ENCODE measurements at places on chromosomes 12 and 14. TPM values are rescaled to one million over a fixed set of nuclear protein-coding genes. Genes with fewer than 3 reads are reported as not detected.

The STYK1 gene
- not detected for total RNA-seq

DNA sequence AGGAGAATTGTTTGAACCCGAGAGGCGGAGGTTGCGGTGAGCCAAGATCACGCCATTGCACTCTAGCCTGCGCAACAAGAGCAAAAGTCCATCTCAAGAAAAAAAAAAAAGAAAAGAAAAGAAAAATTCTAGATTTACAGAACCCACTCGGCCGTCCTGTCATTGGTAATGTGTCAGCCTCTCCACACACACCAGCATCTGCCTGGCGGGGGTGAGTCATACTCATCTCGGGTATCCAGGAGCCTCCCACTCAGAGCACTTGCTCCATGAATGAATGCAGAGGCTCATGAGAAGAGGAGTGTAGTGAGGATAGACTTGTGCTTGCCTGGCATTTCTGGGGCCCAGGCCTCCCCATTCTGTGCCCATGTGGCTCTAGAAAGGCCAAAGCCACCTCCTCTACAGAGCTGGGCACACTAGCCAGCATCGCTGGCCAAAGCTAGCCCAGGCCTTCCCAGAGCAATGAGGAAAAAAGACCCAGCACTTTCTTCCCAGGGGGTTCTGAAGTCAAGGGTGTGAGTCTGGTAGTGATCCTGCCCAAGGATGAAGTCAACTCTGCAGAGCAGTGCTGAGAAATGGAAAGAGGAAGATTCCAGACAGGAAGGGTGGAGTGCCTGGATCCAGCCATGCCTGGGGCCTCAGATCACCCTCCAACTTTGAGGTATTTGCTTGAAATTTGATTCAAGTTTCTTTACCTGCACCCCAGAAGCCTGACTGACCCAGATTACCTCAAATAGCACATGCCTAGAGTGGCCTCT, 31.2 kb upstream of the KLC1 start:
- DNase-seq: no peak

DNA sequence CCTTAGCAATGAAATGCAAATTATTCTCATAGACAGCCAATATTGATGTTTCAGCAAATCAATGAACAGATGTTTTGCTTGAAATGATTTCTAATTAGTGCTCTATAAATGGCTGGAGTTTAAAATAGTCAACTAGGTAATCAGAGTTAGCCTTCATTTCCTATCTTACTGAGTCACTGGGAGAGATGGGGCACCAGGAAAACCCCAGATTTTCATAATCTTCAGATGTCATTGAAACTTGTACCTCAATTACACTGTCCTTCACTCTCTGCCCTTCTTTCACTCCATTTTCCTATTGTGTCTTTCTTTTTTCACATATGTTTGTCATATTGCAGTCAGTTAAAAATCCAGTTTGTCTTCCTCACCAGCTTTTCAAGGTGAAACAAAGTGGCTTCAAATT, 92.7 kb downstream of the C12orf75 start:
- no peak for DNase-seq

The SLC5A8 gene
- not detected for total RNA-seq

DNA sequence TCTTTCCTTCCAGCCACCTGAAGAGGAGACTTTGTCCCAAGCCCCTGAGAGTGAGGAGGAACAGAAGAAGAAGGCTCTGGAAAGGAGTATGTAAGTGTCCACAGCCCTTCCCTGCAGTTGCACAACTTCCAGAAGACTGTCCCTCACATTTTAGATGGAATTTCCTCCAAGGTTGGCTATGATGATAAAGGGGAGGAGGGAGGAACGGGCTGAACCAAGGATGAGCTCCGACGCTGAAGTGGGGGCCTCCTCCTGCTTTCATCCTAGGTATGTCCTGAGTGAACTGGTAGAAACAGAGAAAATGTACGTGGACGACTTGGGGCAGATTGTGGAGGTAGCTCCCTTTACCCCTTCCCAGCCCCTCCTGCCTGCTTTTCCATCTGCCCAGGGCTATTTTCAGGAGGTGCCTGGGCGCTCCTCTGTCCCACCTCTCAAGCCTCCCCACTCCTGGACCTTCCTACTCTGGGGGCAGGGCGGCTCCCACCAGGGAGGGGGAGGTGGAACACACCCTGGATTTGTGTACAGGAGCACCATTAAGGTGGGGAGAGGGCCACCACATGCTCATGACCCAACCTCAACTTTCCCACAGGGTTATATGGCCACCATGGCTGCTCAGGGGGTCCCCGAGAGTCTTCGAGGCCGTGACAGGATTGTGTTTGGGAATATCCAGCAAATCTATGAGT, 2.3 kb downstream of the ARHGEF25 start:
- DNase-seq: no peak

GRCh38 chr14:100790502-100791347, 35.2 kb upstream of the MEG3 start:
- DNase-seq: no peak

DNA sequence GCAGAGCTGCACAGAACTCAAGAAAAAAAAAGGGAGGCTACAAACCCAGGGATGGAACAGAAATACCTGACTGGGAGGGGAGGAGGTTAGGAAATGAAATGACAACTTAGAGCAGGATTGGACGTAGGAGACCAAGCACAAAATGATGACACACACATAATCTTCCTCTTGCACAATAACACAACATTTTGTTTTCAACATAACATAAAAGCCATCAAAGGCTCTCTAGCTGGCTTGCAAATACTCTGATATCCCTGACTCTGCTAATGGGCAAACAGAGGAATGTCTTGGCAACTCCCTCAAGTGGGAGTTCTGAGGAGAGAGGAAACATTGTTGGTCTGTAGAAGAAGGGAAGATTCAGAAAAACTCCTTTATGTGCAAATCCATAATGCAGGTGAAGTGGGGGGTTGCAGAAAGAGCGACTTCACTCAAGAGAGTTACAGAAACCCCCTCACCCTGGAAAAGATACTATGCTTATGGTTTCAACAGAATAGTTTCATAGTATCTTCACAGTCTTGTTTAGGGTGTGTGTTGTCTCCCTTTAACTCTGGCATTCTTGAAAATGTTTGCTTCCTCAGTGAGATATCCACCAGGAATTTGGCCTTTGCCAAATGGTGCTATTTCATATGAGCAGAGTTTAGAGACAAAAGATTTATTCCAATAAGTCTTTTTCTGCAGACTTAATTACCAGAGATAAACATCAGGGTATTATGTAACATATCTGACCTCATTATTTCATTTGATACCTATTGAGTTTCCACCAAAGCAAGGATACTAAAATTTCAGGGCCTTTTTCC, 43.8 kb upstream of the LTBP2 start:
- DNase-seq: no peak

- DNase-seq: no peak
Observed at GRCh38 chr12:132305560-132305966, 23.8 kb downstream of the GALNT9 start.

The BDKRB1 gene
- 1.8 TPM for total RNA-seq

The SIX4 gene
- 6.4 TPM for total RNA-seq

GRCh38 chr14:88044776-88045446, 40.0 kb downstream of the GPR65 start:
- no peak for DNase-seq

The RTL1 gene
- not detected for total RNA-seq

The CLEC2A gene
- total RNA-seq: not detected

The SERPINA9 gene
- 2.3 TPM for total RNA-seq

GRCh38 chr12:57051011-57051410, 1.1 kb upstream of the MYO1A start:
- no peak for DNase-seq

DNA sequence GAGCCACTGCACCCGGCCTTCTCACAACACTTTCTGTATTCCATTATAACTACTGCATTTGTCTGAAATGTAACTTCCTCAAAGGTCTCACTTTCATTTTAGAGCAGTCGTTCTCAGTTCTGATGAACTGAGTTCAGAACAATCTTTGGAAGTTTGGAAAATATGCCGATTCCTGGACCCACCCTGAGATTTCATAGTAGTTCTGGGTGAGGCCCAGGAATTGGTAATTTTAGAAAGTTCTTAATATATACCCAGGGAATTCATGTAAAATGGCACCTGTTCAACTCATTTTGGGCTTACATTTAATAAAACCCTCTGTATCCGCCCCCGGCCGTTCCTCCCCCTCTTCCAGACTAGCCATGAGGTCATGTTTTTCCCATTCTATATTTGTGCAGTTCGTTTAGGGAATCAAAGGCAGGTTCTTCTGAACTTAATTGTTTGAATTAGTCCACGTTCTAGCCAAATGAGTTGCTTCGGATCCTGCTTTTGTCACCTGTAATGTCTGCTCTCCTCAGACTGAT, 5.9 kb downstream of the GSG1 start:
- DNase-seq: no peak

- no peak for DNase-seq
Observed at GRCh38 chr14:26204728-26205479, 392.9 kb downstream of the NOVA1 start.

The INHBE gene
- total RNA-seq: not detected

GRCh38 chr12:27604431-27604830, 80.4 kb downstream of the PPFIBP1 start:
- DNase-seq: no peak

DNA sequence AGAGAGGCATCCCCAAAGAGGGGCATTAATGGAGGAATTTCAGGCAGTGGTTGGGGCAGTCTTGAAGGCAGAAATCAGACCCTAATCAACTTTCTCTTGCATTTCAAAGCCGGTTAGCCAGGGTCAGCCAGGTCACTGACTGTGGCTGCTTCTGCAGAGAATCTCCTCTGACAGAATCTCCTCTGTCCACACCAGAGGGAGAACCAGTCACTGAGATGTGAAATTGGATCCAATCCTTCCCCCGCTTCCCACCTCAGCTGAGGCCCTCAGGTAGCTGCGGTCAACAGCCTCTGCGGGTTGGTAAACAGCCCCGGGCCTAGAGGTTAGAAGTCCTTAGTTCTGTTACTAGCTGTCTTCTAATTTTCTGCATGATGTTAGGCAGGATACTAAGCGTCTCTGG, 39.8 kb upstream of the NUAK1 start:
- DNase-seq: no peak

The CCDC197 gene
- not detected for total RNA-seq

- DNase-seq: no peak
Observed at GRCh38 chr12:52772772-52773171, 4.4 kb downstream of the KRT76 start.

DNA sequence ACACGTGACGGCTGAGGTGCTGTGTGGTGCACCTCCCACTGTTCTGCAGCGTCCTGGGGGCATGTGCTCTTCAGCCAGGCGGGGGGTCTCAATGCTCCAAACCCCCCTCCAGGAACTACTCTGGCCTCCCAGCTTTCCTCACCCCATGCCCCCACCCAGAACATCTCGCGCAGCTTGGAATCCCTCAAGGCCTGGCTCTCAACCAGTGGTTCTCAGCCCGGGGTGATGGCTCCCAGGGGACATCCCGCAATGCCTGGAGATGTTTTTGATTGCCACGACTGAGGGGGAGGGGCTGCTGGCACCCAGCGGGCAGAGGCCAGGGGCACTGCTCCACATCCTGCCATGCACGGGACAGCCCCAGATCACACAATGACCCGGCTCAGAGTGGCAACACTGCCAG, 78.9 kb upstream of the DICER1 start:
- DNase-seq: no peak

DNA sequence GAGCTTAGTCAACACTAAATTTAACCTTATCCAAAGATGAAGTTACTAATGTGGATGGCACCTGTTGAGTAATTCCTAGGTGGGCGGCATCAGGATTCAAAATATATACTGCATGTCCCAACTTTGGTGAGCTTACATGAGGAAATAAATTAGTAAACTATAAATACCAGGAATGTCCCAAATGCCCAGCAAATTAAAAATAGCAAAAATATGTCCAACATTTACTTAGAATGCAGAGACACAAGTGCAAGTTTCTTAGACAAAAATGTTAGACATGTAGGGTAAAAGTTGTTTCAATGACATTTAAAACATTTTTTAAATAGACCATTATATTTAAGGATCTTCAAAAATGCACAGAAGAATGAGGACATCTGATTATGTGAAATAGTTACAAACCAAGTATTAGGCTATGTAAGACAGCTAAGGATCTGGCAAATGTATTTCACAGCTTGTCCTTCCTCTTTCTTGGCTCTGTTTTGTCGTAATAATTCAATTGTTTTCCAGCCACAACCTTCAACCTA, 115.9 kb downstream of the NAV3 start:
- no peak for DNase-seq

DNA sequence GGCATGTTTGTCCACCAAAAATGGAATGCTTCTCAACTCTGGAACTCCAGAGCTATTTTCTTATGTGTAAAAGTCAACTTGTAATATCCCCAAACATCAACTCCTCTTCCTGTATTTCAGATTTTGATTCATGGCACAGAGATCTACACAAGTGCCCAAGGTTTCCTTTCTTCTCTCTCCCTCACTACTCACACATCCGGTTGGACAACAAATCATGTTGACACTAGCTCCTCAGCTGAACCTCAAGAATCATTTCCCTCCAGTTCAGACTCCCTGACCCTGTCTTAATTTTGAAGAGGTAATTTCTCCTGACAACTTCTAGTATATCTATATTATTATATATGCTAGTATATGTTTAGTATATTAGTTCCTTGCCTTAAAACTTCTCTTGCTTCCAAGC, 485.4 kb upstream of the CCDC196 start:
- no peak for DNase-seq

DNA sequence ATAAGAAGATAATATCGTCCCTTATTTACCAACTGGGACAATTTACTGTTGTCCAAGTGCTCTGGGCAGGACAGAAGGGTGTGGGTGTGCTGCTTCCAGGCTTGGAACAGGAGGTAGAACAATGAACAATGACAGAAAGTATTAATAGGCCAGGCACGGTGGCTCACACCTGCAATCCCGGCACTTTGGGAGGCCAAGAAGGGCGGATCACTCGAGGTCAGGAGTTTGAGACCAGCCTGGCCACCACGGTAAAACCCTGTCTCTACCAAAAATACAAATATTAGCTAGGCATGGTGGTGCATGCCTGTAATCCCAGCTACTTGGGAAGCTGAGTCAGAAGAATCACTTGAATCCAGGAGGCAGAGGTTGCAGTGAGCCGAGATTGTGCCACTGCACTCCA, 2.5 kb downstream of the IFI27 start:
- no peak for DNase-seq

DNA sequence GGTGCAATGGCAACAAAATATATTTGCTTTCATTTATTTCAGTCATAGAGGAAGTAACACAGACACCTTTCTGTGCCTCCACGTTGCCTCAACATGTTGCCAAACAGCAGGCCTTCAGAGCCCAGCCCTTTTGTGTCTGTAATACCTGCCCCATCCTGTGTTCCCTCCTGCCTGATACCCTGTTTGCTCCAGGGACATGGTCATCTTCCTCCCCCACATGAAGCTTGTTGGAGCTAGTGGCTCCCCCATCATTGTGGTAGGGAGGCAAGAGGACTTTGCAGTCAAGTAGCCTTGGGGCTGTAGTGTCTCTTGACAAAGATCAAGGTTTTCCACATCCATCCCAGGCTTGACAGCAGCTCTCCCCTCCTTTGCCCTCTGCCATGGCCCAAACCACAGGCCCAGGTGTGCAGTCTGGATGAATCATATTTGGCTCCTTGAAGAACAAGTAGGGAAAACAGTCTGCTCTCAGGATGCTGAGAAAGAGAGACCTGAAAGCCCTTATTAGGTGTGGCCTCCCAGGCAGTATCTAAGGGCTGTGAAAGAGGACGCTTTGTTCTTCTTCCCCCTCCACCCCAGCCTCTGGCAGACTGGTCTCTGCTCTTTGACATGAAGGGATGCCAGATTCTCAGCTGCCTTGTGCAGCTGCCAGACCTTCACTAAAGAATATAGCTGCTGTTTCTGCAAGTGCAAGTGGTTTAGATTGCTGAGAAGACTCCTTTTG, 329.0 kb downstream of the C12orf75 start:
- DNase-seq: no peak

- DNase-seq: no peak
Observed at GRCh38 chr12:89210277-89210676, 142.0 kb downstream of the DUSP6 start.
